ENCODE measurements at places on chromosomes 1 and 21. TPM values are rescaled to one million over a fixed set of nuclear protein-coding genes. Genes with fewer than 3 reads are reported as not detected.

Gene MPZ
- total RNA-seq: 2.4 TPM

Gene CENPL
- total RNA-seq: 0.53 TPM

- no peak for DNase-seq
Measured at GRCh38 chr1:92556350-92556749, 69.6 kb upstream of the GFI1 start.

DNA sequence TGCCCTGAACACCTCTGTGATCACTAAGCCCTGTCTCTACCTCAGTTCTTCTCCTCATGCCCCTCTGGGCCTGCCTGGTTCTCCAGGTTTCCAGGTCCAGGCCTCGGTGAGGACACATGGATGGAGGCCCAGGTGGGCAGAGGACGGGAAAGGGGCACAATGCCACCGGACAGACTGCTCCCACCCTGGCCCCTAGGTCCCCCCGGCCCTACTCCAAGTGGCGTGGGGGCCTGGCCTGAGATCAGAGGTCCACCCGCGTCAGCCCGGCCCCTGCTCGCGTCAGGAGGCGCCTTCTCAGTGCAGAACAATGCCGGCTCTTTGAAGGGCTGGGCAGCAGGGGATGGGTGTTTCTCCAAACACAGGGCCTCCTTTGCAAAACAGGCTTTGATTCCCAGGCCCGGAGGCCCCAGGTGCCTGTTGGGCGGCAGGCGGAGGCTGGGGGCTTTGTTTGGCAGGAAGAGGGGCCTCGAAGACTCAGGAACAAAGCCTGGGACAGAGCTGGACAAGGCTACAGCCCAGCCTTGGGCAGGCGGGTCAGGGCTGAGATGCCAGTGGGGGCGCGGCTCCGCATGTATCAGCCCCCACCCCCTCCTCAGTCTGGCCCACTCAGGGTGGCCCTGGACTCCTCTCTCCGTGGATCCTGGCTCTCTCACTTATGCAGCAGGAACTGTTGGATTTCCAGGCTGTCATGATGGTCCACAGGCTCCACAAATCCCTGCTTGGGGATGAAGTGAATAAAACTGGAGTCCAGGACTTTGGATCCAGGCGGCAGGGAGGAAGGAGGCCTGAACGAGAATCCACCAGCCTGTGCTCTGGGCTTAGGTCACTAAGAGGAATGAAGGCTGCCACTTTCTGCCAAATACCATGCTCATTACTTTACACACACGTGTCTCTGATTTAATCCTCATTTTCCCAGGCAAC lies 77.4 kb upstream of the SLC2A1 start:
- no peak for DNase-seq

- no peak for DNase-seq
Measured at GRCh38 chr1:235995511-235995910, 69.4 kb downstream of the NID1 start.

GRCh38 chr1:31064111-31064717 lies 1.3 kb downstream of the PUM1 start:
- no peak for DNase-seq
